ENCODE measurements at places on chromosomes 5 and 9. TPM values are rescaled to one million over a fixed set of nuclear protein-coding genes. Genes with fewer than 3 reads are reported as not detected.
A peak's percentile ranks its signal among the peaks of the same experiment; 100 is the strongest.

The PIP5KL1 gene
- total RNA-seq = 2.6 TPM

DNA sequence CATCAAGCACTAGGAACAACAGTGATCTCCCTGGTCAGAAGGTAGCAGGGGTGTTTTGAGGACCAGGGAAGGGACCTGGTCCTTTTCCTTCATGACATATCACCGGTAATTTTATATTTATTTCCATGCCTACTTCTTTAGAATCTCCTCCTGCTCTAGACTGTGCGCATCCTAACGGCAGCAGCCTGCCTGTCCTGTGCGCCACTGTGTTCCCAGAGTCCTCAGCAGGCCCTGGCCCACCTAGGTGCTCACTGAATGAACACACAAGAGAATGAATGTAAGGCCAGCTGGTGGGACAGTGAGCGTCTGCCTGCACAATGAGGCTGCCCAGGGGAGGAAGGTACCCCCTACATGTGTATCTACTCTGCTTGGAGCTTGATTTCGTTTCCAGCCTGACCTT, 51.5 kb downstream of the C5orf15 start:
- no peak for DNase-seq

GRCh38 chr9:135448663-135449100, 30.9 kb upstream of the PPP1R26 start:
- no peak for DNase-seq

The PCDHA4 gene
- total RNA-seq = not detected

The CLPTM1L gene
- 107 TPM for total RNA-seq

The TICAM2 gene
- total RNA-seq = 1.8 TPM

DNA sequence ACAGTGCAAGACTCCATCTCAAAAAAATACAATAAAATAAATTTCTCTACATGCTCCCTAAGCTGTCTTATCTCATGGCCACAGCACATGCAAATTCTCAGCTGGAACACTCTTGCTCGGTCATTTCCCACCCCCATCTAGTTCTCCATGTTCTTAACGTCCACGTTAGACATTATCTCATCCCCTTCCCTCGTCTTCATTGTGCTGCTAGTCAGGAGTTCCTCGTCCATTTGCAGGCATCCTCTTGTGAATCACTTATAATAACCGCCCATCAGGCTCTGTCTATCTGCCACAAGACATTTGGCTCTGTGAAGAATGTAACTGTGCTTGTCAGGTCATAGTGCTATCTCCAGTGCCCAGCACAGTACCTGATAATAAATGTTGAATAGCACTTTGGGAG, 32.9 kb upstream of the GOLGA1 start:
- DNase-seq = no peak

The TRPM3 gene
- not detected for total RNA-seq

The ZFP2 gene
- total RNA-seq = not detected

The PCDHGB6 gene
- total RNA-seq = not detected

GRCh38 chr5:5932824-5933223, 445.5 kb downstream of the MED10 start:
- DNase-seq = no peak

GRCh38 chr5:112418659-112419163, 366 bp downstream of the EPB41L4A start:
- DNase-seq = no peak

DNA sequence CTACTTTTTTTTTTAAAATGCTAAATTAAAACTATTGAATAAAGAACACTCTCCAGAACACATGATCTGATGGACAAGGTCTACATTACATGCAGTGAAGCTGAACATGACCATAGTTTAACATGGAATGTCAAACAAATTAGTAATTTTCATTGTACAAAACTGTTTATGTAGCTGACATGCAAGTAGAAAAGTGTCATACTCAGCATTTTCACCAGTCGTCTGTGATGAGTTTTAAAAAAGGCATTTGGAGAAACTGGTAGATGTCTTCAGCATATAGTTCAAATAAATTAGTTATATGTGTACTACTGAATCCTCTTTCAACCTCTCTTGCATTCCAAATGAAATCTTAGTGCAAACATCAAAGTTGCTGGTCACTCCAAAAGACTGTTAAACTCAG, 301.9 kb downstream of the FER start:
- DNase-seq = no peak

The UIMC1 gene
- 50.1 TPM for total RNA-seq

The ORM2 gene
- not detected for total RNA-seq

The GDA gene
- not detected for total RNA-seq

The PCDHGA11 gene
- total RNA-seq = not detected

The GFRA3 gene
- 0.19 TPM for total RNA-seq

The ZNF608 gene
- not detected for total RNA-seq

DNA sequence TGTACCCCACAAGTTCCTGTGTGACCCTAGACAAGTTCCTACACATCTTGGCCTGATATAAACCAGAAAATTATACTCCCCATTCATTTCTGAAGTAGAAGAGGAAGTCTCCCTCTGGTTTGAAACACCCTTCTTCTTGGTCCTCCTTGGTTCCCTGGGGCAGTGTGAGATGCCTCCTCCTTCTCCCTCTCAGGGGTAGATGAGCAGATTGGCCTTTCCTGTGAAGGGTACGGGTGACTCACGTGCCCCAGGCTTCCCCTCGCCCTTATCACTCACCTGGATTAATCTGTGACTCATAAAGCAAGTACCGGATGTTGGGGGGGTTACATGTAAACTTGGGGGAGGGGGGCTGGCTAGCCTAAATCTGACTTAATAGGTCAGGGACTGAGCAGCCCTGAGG, 11.1 kb upstream of the AQP3 start:
- peak; percentile 70 for DNase-seq

DNA sequence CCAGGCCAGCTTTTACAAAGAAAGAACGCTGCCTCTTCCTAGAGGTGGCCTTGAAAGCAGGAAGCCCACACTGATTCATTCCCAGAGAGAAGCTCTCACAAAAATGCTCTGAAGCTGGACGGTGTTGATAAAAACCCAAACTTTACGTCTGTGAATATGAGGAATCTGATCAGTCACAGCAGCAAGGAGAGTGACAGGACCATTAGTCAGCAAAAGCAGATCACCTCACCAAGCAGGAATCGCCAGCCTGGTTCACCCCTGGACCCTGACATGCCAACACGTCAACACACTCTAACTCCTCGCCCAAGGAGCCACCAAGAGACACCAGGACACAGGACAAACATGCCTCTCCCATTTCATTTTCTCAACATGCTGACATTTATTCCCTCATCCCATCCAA, 70.6 kb upstream of the ZNF622 start:
- DNase-seq = no peak

The FAM169A gene
- 4.5 TPM for total RNA-seq

The IFNK gene
- not detected for total RNA-seq

DNA sequence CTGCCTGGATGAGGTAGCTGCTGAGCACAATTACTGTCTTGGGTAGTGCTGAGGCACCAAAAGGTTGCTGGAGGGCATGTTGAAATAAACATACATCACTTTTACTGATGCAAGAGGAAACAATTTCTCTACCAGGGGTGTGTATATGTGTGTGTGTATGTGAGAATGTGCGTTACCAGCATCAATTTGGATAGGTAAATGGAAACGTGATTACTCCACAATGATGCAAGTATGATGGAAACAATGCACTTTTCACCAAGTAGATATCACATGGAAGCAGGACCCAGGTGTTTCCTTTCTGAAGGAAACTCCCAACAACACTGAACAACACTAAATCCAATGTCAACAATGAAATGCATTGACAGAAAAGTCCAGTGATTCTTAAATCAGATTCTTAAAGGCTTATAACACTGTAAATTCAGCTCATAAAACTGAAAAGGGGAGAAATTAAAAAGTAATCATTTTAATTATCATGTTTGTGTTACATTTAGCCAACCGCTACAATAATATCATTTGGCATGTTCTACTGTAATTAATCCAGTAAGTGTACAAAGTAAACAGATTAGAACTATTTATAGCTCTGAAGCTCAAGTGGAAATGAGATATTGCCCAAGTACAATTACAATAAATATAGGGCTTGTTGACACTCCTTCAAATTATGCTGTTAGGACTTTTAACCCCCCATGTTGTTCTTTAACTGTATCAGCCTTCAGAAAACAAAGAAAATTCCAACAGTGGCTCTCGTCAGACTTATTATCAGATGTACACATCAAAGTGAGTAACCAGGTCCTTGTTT, 25.3 kb downstream of the YIPF5 start:
- no peak for DNase-seq

DNA sequence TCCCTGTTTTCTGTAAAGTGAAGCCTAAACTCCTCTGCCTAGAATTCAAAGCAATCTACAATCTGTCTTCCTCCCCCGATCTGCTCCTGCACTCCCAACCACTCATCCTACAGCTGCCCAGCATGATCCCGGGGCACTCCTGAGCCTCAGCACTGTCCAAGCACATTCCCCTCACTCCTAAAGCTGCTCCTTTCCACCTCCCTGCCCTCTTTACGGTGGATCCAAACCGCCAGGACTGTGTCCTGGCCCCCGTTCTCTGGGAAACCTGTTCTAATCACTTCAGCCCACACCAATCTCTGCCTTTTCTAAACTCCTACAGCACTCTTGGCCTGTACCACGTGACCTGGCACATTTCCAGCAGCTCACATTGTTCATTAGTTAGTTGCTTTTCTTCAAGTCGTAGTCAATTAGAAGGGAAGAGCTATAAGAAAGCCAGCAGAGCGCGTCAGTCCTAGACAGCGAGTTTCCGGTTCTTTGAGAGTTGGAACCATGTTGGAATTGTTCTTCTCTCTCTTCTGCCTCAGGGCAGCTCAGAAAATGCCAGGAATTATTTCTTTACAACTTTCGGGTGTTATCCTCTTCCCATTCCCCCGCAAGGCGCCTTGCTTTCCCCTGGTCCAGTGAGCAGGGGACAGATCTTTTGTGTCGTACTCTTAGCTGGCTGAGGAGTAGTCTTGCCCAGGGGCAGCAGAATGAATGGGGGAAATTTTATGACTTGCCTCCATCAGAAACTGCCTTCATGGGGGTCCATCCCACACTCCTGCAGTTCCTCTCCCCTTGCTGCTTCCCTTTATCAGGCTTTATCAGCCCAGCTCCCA, 60.7 kb downstream of the NRG2 start:
- DNase-seq = no peak
